Kidney (tissue), 22 donors: ENCODE measurements at places on chromosomes 11 and 22. TPM values are rescaled to one million over a fixed set of nuclear protein-coding genes. Genes with fewer than 3 reads are reported as not detected.

DNA sequence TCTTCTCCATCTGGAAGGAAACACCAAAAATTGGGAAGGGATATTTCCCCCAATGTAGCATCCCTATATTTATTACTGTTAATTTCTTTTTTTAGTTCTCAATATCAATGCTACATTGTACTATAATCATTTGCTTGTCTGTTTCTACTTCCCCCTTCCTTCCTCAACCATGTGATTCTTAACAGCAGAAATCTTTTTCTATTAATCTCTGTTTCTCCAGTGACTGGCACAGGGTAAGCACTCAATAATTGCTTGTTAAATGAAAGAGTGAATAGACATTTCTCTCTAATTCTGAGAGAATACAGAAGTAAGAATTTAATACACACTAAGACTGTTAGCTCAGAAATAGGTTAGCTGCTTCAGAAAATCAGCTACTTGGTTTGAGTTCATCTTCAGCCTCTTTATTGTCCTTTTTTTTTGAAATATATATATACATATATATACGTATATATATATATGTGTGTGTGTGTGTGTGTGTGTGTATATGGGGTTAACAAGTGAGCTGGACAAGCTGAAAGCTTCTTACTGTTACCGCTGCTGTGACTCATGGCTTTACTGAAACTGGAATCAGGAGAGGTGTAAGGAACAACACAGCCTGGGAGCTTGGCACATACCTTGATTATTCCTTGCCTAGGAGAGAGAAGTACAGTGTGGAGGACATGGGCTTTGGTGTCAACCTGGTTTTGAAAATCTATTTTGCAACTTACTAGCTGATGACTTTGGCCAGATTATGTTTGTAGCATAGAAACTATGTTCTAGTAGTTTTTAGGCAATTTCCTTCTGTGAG, 26.2 kb upstream of the PDE3B start:
- H3K4me1 ChIP-seq = peaks cover 3% of the 10 kb centered on the region
- H3K4me3 ChIP-seq = no peak overlapping the region
- H3K27ac ChIP-seq = peak overlapping the region; percentile 30
- no peaks in the 10 kb centered on the region for H3K27me3 ChIP-seq
- H3K36me3 ChIP-seq = no peaks in the 10 kb centered on the region
- DNase-seq = no peak

- H3K27ac ChIP-seq = no peak overlapping the region
- peak overlapping the region; percentile 21 for H3K4me3 ChIP-seq
- H3K36me3 ChIP-seq = no peaks in the 10 kb centered on the region
- peaks cover 47% of the 10 kb centered on the region for H3K27me3 ChIP-seq
Measured at GRCh38 chr11:124839972-124840621, 25.1 kb upstream of the ROBO3 start.

- peaks cover 53% of the 10 kb centered on the region for H3K4me1 ChIP-seq
- H3K36me3 ChIP-seq = peaks cover 30% of the 10 kb centered on the region
- H3K27me3 ChIP-seq = no peaks in the 10 kb centered on the region
- DNase-seq = no peak
Measured at GRCh38 chr11:33706546-33706945, 5.9 kb upstream of the C11orf91 start.

- no peak overlapping the region for H3K27ac ChIP-seq
- no peak for DNase-seq
- no peaks in the 10 kb centered on the region for H3K4me1 ChIP-seq
- H3K4me3 ChIP-seq = no peak overlapping the region
Measured at GRCh38 chr11:15180212-15180792, 65.6 kb downstream of the INSC start.

DNA sequence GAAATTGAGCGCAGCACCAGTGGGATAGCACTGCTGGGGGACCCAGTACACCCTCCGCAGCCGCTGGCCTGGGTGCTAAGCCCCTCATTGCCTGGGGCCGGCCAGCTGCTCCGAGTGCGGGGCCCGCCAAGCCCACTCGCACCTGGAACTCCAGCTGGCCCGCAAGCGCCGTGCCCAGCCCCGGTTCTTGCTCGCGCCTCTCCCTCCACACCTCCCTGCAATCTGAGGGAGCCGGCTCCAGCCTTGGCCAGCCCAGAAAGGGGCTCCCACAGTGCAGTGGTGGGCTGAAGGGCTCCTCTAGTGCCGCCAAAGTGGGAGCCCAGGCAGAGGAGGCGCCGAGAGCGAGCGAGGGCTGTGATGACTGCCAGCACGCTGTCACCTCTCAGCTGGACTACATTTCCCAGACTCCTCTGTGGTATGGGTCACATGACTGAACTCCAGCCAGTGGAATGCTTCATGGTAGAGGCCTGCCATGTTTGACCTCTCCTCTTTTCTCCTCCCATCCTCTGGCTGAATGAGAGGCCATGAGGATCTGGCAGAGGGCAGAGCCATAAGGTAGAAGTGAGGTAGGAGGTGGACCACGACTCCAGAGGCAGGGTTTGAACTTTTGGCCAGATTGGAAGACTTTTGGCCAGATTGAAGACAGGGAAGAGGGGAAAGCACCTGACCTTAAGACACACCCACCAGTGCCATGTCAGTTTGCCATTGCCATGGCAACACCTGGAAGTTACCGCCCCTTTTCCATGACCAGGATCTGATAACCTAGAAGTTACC, 6.2 kb downstream of the MRGPRD start:
- no peaks in the 10 kb centered on the region for H3K4me1 ChIP-seq
- H3K4me3 ChIP-seq = no peak overlapping the region
- DNase-seq = no peak
- H3K36me3 ChIP-seq = no peaks in the 10 kb centered on the region
- H3K27ac ChIP-seq = no peak overlapping the region

- H3K27me3 ChIP-seq = no peaks in the 10 kb centered on the region
- H3K4me3 ChIP-seq = no peak overlapping the region
Measured at GRCh38 chr11:75499423-75500190, 26.1 kb downstream of the GDPD5 start.

DNA sequence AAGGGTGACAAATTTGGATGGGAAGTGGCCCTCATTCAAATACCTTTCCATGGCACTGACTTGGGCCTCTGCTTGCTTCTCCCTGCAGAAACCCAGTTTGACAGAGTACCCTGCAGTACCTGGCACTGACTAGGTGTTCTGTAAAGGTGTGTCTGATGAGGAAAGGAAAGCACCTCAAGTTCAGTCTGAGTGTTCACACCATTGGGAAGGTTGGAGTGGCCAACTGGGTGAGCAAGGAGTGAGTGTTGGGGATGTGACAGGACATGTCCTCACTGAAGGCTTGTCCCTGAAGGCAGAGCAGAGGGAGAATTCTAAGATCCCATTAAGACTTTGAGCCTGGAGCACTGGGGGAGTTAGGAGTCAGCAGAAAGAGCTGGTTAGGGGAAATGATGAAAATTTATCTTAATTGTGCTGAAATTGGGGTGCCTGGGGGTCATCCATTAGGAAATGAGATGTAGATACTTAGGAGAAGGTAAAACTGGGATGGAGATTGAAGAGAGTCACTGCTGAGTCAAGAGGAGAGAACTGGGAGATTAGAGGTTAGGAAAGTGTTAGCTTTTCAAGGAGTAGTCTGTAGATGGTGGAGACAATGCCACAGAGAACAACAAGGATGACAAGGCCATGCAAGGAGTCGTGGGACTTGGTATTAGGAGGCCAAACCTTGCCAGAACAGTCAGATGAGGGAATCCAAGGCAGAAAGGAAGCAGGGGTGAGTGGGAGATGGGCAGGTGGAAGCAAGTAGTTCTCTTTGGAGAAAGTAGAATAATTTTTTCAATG, 6.1 kb downstream of the SREBF2 start:
- no peak overlapping the region for H3K4me3 ChIP-seq
- H3K27ac ChIP-seq = no peak overlapping the region
- peaks cover 2% of the 10 kb centered on the region for H3K36me3 ChIP-seq
- peaks cover 5% of the 10 kb centered on the region for H3K4me1 ChIP-seq
- no peak for DNase-seq

DNA sequence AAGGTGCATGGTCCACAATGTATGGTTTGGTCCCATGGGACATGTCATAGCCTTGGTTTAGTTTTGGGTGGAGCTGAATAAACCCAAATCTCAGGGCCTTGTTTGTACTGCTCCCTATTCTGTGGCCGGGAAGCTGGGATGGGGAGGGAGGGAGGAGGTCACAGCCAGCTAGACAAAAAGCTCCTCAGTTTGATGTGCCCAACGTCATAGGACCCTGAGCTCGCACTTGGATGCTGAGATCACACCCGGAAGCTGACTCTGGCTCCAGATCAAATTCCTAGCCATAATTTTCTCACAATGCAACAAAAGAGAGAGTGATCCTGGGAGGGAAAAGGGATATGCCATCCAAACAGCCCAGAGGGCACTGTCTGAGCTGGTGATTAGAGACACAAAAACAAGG, 1.5 kb downstream of the HSPB2 start:
- peak overlapping the region; percentile 59 for H3K4me3 ChIP-seq
- peak; percentile 63 for DNase-seq
- H3K4me1 ChIP-seq = peaks cover 21% of the 10 kb centered on the region
- no peaks in the 10 kb centered on the region for H3K27me3 ChIP-seq
- peak overlapping the region; percentile 90 for H3K27ac ChIP-seq

DNA sequence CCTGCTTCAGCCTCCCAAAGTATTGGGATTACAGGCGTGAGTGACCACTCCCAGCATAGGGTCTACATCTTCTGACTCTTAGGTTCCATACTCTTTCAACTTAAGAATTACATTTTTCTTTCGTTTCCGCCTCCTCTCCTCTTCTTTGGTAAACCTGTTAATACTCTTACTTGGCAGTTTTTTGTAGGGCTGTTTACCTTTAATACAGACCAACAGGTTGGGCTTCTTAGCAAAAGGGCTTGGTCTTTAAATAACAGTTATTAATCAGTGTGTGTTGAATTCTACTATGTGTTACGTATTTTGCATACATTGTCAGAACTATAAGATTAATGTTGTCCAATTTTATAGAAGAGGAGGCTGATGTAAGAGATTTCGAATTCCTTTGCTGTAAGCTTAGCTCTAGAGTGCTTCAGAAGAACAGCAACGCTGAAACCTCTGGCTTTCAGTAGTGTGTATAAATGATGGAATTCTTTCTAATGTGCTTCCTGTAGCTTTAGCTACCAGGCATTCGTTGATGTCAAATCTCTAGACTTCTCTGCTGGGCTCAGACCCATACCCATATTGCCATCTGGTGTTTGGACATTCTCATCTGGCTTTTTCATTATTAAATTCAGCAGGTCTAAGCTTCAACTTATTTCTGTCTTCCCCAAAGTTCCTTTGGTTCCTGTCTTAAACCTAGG, 3.1 kb downstream of the FDX1 start:
- H3K27me3 ChIP-seq = no peaks in the 10 kb centered on the region
- H3K36me3 ChIP-seq = no peaks in the 10 kb centered on the region
- H3K4me3 ChIP-seq = no peak overlapping the region
- DNase-seq = no peak
- peaks cover 10% of the 10 kb centered on the region for H3K4me1 ChIP-seq

DNA sequence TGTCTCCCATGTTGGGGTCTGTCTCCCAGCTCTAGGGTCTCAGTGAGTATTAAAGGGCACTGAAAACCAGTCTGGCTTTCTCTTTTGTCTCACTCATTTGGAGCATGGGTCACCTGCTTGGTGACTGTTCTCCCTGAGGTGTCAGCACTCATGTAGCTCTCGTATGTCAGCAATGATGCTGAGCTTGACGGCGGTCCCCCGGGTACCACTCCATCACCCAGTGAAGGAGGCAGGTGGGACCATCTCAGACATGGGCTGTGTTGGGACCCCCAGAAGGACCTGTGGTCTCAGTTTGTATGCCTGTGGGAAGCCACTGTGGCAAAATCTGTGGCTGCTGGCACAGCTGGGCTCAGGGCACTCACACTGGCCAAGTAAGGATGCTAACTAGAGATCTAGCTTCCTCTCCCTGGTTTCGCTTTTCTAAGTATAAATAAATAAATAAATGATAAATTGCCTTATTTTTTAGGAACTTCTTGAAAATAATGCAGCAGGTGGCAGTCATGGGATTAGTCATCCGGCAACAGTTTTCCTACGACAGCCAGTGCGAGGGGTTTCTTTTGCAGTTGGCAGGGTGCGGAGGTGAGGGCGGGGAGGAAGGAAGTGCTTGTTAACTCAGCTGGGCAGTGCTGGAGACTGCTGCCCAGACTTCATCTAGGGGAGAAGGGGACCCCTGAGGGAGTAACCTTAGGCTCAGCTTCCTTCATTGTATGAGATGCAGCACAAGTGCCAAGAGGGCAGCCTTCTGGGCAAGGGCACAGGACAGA, 48.8 kb downstream of the OSBP2 start:
- H3K36me3 ChIP-seq = no peaks in the 10 kb centered on the region
- H3K27me3 ChIP-seq = no peaks in the 10 kb centered on the region
- no peak for DNase-seq
- no peak overlapping the region for H3K27ac ChIP-seq

DNA sequence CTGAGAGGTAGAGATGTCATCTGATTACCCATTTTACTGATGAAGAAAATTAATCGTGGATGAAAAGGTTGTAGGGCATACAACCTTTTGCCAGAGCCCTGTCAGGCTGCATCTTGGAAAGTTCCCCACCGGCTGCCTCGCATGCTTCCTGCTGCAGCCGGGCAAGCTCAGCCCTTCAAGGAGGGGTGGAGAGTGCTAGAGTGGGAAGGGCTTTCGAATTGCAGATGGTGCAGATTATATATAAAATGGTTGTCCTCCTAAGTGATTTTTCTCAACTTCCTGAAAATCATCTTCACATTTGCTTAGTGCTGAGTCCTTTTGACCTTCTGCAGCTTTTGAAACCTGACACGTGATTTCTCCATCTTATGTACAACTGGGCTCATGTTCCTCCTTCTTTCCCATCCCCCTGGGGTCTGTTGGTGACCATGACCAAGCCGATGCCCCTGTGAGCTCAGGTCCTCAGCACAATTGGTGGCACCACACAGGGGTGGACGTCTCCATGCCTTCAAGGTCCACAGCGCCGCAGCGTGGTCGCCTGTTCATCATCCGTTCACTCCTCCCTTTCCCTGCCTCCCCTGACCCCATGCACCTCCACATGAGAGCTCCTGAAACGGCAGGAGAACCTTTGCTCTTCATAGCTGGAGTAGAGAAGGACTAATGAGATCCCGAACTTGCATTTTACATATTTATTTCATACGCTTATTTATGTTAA, 47.6 kb upstream of the MYO18B start:
- H3K4me3 ChIP-seq = no peak overlapping the region
- H3K36me3 ChIP-seq = peaks cover 4% of the 10 kb centered on the region
- H3K27ac ChIP-seq = no peak overlapping the region
- no peak for DNase-seq

GRCh38 chr22:44443641-44444235, 54.3 kb downstream of the RTL6 start:
- H3K4me1 ChIP-seq = no peaks in the 10 kb centered on the region
- H3K4me3 ChIP-seq = no peak overlapping the region
- DNase-seq = no peak
- no peaks in the 10 kb centered on the region for H3K27me3 ChIP-seq
- H3K36me3 ChIP-seq = no peaks in the 10 kb centered on the region

- H3K36me3 ChIP-seq = peaks cover 11% of the 10 kb centered on the region
- H3K4me1 ChIP-seq = peaks cover 12% of the 10 kb centered on the region
- no peaks in the 10 kb centered on the region for H3K27me3 ChIP-seq
- no peak overlapping the region for H3K4me3 ChIP-seq
- no peak for DNase-seq
- no peak overlapping the region for H3K27ac ChIP-seq
Measured at GRCh38 chr11:59184691-59185339, 12.9 kb downstream of the DTX4 start.

Gene UNC93B1
- polyA plus RNA-seq = 21.3 TPM

Gene SLC6A5
- polyA plus RNA-seq = not detected

Gene BTBD18
- polyA plus RNA-seq = not detected

Gene OR5B21
- polyA plus RNA-seq = not detected

Gene XKR3
- polyA plus RNA-seq = not detected

Gene SH3BP1
- 2.2 TPM for polyA plus RNA-seq

Gene ISX
- not detected for polyA plus RNA-seq

Gene NCF4
- 4.7 TPM for polyA plus RNA-seq

Gene NUP50
- 11.3 TPM for polyA plus RNA-seq

Gene C11orf91
- not detected for polyA plus RNA-seq
